ENCODE measurements at places on chromosomes 3 and 15.

- no peak for DNase-seq
These were observed 79.4 kb upstream of the THBS1 start for GRCh38 chr15:39501366-39502081.

GRCh38 chr3:123090728-123091531 is 24.1 kb downstream of the PDIA5 start:
- no peak for DNase-seq

DNA sequence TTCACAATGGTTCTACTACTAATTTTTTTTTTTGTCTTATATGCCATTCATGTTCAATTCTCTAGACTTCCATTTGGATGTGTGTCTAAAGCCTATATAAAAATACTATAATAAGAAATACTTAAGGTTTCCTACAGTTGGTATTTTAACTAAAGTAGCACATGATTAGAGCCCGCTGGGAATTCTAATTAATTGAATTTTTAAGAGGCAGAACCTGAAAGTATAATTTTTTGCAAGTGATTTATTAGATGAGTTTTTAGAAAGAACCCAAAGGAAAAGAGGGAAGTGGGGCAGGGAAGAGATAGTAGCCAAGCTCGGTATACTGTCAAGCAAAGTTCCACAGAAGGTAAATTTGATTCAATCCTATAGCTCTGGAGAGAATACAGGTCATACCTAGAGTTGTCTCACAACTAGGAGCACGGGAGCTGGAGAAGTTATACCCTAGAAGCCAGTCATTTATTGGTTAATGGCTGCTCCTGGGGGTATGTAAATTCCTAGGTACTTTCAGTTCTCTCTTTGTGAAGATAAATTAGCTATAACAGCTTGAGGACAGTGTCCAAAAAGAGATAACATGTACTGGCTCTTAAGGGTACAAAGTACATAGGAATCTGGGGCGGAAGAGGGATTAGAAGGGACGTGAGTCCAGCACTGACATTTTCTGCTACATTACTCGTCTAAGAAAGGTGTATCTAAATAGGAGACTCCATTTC is 225.6 kb downstream of the CNTN6 start:
- no peak for DNase-seq

- no peak for DNase-seq
These were observed 85.0 kb upstream of the UBP1 start for GRCh38 chr3:33525232-33525631.

- no peak for DNase-seq
These were observed 44.6 kb downstream of the BDH1 start for GRCh38 chr3:197511130-197511529.
